ENCODE measurements at places on chromosomes 5 and 9. TPM values are rescaled to one million over a fixed set of nuclear protein-coding genes. Genes with fewer than 3 reads are reported as not detected.
A peak's percentile ranks its signal among the peaks of the same experiment; 100 is the strongest.

DNA sequence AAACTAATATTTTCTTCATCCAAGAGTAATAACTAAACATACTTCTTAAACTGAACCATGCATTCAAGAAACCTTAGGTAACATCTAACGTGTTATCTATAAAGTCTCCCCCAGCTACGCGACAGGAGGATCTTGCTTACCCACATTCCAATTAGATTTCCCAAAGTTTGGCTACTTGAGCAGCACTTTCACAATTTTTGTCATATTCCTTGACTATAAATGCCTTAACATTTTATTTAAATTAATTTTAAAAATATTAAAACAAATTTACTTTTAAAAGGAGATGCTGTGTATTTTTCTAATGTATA lies 25.3 kb upstream of the IFNE start:
- DNase-seq, result no peak
- H3K27me3 ChIP-seq, result no peaks in the 10 kb centered on the region
- H3K27ac ChIP-seq, result no peak overlapping the region
- H3K36me3 ChIP-seq, result peaks cover 8% of the 10 kb centered on the region

DNA sequence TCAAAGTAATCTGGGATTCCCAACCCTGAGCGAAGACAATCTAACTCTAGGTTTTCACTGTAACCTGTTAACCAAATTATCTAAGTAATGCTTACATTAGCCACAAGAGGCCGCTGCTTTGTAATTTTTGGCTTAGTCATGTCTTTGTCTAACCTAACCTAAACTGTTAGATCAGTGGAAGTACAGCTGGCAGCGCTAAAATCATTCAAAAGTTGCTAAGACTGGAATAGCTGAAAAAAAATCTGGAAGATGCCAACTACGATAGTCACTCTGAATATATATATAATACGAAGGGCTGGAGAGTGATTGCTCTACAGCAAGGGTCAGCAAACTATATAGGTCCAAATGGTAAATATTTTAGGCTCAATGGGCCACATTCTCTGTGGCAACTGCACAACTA lies 60.2 kb downstream of the FBXO38 start:
- no peak overlapping the region for H3K4me3 ChIP-seq
- H3K27ac ChIP-seq, result no peak overlapping the region
- H3K4me1 ChIP-seq, result no peaks in the 10 kb centered on the region
- H3K36me3 ChIP-seq, result peaks cover 3% of the 10 kb centered on the region
- H3K27me3 ChIP-seq, result no peaks in the 10 kb centered on the region

DNA sequence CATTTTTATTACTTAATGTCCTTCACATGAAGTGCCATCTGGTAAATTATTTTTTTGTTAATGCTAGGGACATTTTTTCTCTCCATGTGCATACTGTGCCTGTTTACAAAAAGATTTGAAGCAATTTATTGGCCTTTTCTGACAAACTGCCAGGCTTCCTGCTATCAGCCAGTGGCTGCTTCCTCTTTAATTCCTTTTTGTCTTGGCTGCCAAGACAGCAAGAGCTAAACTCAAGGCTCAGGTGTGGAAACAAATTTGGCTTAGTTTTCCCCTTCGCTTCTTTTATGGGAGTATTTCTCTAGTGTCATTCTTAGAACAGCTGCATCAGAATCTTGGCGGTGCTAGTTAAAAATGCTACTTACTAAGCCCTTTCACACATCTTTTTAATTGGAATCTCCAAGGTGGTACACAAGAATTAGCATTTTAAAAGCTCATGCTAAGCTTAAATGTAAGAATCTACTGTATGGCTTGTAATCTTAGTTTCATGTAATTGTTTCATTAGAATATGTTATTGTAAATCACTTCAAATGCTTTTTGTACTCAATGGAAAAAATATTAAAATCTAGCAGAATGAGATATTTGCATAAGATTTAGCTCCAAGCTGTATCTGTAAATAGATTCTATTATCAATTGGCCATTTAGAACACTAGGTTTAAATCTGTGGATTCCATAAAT lies 134.2 kb upstream of the RASGRF2 start:
- H3K27ac ChIP-seq, result no peak overlapping the region
- no peaks in the 10 kb centered on the region for H3K4me1 ChIP-seq
- H3K4me3 ChIP-seq, result no peak overlapping the region
- peaks cover 61% of the 10 kb centered on the region for H3K36me3 ChIP-seq
- no peak for DNase-seq

Gene BHMT2
- total RNA-seq, result not detected

Gene TMEM174
- total RNA-seq, result not detected

- H3K27me3 ChIP-seq, result no peaks in the 10 kb centered on the region
- DNase-seq, result no peak
- peaks cover 81% of the 10 kb centered on the region for H3K4me1 ChIP-seq
- H3K27ac ChIP-seq, result peak overlapping the region; percentile 94
Observed at GRCh38 chr5:119367502-119368237, 11.9 kb downstream of the TNFAIP8 start.

DNA sequence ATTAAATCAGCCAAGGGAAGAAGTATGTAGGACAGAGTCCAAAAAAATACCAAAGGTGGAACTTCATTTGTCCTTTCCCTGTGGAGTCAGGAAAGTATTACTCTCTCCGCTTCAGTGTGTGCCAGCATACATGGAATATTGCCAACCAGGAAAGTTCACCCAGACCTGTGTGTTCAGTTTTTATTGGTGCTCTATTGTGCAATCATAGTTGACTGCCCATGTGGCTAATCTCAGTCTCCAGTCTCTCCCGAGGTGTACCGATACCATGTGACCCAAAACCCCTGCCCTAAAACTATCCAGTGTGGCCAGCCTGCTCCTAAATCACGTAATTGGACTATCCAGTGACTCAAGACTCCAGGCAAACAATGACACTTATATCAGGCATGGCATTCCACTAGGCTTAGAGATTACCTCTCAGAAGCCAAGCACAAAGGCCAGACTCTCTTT lies 38.8 kb downstream of the NFX1 start:
- peaks cover 1% of the 10 kb centered on the region for H3K4me1 ChIP-seq
- H3K27ac ChIP-seq, result no peak overlapping the region
- H3K27me3 ChIP-seq, result no peaks in the 10 kb centered on the region
- H3K4me3 ChIP-seq, result no peak overlapping the region
- H3K36me3 ChIP-seq, result peaks cover 16% of the 10 kb centered on the region

DNA sequence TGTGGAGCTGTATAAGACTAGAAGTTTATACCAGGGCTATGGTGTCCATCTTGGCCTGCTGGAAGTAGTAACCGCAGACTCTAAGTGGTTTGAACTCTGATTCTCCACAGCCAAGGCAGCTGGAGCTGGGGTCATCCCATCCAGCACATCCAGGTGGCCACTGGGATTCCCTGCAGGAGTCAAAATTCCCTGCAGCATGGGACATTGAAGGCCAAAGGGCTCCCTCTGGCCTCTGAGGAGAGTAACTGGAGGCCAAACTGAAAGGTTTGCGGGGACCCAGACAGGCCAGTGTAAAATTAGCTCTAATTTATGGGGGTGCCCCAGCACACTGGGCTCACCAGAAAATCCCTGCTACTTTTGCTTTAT lies 12.2 kb upstream of the PRXL2C start:
- H3K4me3 ChIP-seq, result peak overlapping the region; percentile 18
- no peaks in the 10 kb centered on the region for H3K4me1 ChIP-seq
- DNase-seq, result no peak
- H3K27ac ChIP-seq, result no peak overlapping the region

Gene ITGA2
- 2.0 TPM for total RNA-seq

Gene CD72
- total RNA-seq, result 11.4 TPM

GRCh38 chr5:120600639-120601038 lies 136.5 kb downstream of the PRR16 start:
- no peaks in the 10 kb centered on the region for H3K27me3 ChIP-seq
- DNase-seq, result no peak
- H3K27ac ChIP-seq, result no peak overlapping the region
- H3K4me3 ChIP-seq, result no peak overlapping the region

- H3K4me3 ChIP-seq, result no peak overlapping the region
- H3K36me3 ChIP-seq, result no peaks in the 10 kb centered on the region
- peaks cover 9% of the 10 kb centered on the region for H3K27me3 ChIP-seq
- H3K4me1 ChIP-seq, result peaks cover 2% of the 10 kb centered on the region
Observed at GRCh38 chr5:5751987-5752386, 329.5 kb downstream of the ICE1 start.

DNA sequence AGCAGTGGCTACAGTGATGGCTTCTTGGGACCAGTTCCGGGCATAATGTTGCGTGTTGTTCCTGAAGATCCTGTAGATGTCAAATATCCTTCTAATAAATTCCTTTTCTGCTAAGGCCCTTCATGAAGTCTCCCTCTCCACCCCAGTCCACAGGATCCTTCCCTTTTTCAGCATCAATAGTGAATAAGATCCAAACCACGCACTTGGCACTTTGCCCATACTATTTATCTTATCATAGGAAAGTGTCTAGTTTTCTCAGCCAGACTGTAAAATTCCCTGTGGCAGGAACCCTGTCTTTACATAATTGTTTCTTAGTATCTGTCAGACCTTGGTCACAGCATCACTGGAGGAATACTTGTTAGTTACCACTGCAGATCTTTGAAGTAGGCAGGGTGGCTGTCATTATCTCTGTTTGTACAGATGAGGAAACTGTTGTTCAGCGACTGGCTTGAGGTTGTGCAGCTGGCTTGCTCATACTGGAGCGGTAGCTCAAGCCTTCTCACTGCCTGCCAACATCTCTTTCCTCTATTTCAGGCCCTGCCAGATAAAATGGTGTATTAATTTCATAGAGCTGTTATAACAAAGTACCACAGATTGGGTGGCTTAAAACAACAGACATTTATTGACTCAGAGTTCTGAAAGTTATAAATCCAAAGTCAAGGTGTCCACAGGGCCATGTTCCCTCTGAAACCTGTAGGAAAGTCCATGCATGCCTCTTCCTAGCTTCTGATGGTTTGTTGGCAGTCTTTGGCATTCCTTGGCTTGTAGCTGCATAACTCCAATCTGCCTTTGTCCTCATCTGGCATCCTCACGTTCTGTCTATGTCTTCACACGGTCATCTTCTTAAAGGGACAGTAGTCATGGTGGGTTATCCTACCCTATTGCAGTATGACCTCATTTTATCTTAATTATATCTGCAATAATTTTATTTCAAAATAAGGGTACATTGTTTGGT lies 33.5 kb upstream of the APC start:
- no peak overlapping the region for H3K4me3 ChIP-seq
- peaks cover 6% of the 10 kb centered on the region for H3K27me3 ChIP-seq

DNA sequence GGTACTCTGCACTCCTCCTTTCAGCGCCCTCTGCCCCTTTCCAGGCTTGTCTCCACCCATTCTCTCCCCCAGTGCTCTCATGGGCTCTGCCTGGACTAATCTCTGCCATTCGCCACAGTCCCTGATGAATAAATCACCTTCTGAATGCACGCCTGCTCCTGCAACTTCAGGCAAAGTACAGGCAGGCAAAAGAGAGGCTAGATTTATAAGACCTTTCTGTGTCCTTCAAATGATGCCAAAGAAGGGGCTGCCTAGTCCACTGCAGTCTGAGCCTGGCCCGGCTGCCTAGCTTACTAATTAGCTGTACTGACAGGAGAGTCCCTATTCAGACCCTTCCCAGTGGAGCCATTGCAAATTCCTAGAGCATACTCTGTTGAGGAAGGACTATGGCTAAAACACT lies 7.4 kb downstream of the FGF1 start:
- H3K36me3 ChIP-seq, result no peaks in the 10 kb centered on the region
- no peak for DNase-seq
- no peaks in the 10 kb centered on the region for H3K4me1 ChIP-seq
- no peak overlapping the region for H3K4me3 ChIP-seq
- H3K27me3 ChIP-seq, result no peaks in the 10 kb centered on the region

Data from activated naive CD8-positive, alpha-beta T cell treated with anti-CD3 and anti-CD28 coated beads for 36 hours (primary cell).